T-helper 2 cell treated with Interferon-gamma antibody and Interleukin-4, amounts not matched to agents 5 μg/mL and 100 μg/mL, for 36 hours (primary cell): ENCODE measurements at places on chromosomes 12 and 14.

- H3K4me3 ChIP-seq: peak overlapping the region; percentile 19
- no peaks in the 10 kb centered on the region for H3K36me3 ChIP-seq
- no peaks in the 10 kb centered on the region for H3K27me3 ChIP-seq
- peak overlapping the region; percentile 70 for H3K27ac ChIP-seq
- DNase-seq: no peak
Observed at GRCh38 chr14:61034416-61035120, 53.5 kb downstream of the SLC38A6 start.

GRCh38 chr14:101557811-101558738, 3.2 kb upstream of the DIO3 start:
- no peaks in the 10 kb centered on the region for H3K4me1 ChIP-seq
- H3K27ac ChIP-seq: no peak overlapping the region
- H3K4me3 ChIP-seq: no peak overlapping the region
- H3K36me3 ChIP-seq: peaks cover 2% of the 10 kb centered on the region
- DNase-seq: no peak

DNA sequence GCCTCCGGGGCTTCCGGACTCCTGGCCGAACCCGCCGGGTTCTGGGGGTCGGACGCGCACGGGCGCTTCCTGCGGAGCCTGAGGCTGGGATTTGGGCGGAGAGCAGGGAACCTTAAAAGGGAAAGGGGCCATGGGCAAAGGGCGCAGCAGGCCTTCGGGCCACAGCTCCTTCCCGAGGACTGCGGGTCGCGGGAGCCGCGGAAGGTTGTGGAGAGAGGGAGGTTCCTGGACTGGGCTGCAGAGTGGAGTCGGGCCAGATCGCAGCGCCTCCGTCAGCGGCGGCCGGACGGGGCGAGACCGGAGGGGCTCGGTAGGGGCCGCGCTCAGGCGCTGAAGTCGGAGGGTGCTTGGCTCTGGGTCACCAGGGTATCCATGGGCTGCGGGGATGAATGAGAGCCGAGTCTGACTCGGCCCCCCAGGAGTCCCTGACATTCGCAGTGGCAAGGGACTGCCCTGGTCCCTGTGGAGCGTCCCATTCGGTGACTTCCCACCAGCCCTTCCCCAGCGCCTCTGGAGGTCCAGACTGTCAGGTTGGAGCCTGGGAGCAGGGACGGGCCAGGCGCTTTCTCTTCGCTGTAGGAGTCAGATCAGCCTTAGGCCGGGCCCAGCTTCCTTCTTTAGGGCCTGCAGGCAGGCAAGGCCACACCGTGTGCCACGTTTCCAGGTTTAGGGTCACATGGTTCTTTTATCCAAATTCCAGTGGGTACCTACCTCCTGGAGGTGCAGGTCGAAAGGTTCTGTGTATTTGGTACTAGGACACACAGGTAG, 938 bp upstream of the SLC25A29 start:
- DNase-seq: no peak
- H3K4me3 ChIP-seq: peak overlapping the region; percentile 76
- H3K4me1 ChIP-seq: peaks cover 25% of the 10 kb centered on the region
- no peaks in the 10 kb centered on the region for H3K36me3 ChIP-seq
- no peak overlapping the region for H3K27ac ChIP-seq

- H3K27ac ChIP-seq: no peak overlapping the region
- no peaks in the 10 kb centered on the region for H3K27me3 ChIP-seq
- H3K4me3 ChIP-seq: no peak overlapping the region
- DNase-seq: no peak
- no peaks in the 10 kb centered on the region for H3K36me3 ChIP-seq
Observed at GRCh38 chr12:115583591-115583990, 693.9 kb downstream of the MED13L start.

- no peaks in the 10 kb centered on the region for H3K36me3 ChIP-seq
- H3K27ac ChIP-seq: no peak overlapping the region
- DNase-seq: no peak
- peaks cover 3% of the 10 kb centered on the region for H3K4me1 ChIP-seq
- no peak overlapping the region for H3K4me3 ChIP-seq
Observed at GRCh38 chr12:96578526-96579125, 89.2 kb downstream of the CFAP54 start.

DNA sequence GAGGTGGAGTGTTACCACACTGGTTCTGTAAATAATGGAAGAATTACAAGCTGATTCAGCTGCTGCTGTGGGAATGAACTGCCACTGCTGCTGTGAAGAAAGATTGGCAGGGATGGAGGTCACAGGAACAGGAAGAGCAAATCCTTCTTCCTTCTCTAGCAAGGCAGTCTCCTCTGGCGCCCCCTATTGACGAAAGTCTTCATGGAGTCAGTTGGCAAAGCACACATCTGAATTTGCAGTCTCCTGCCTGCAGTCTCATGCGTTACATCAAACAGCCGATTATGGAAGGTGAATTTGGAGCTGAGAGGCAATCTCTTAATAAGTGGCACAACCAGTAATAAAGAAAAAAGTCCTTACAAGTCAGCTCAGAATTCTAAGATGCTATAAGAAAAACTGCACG, 106.0 kb upstream of the TMTC1 start:
- no peak overlapping the region for H3K4me3 ChIP-seq
- H3K36me3 ChIP-seq: no peaks in the 10 kb centered on the region
- H3K27me3 ChIP-seq: no peaks in the 10 kb centered on the region

- H3K4me1 ChIP-seq: peaks cover 2% of the 10 kb centered on the region
- no peaks in the 10 kb centered on the region for H3K36me3 ChIP-seq
- no peak overlapping the region for H3K4me3 ChIP-seq
Observed at GRCh38 chr12:92615703-92616102, 87.1 kb upstream of the PLEKHG7 start.

GRCh38 chr12:54337280-54337842, 12.4 kb downstream of the COPZ1 start:
- H3K36me3 ChIP-seq: peaks cover 13% of the 10 kb centered on the region
- H3K4me1 ChIP-seq: peaks cover 9% of the 10 kb centered on the region
- H3K4me3 ChIP-seq: no peak overlapping the region
- H3K27me3 ChIP-seq: no peaks in the 10 kb centered on the region

GRCh38 chr12:96397756-96398423, 2.3 kb downstream of the CDK17 start:
- H3K4me1 ChIP-seq: peaks cover 43% of the 10 kb centered on the region

- no peak overlapping the region for H3K4me3 ChIP-seq
- H3K4me1 ChIP-seq: no peaks in the 10 kb centered on the region
- no peaks in the 10 kb centered on the region for H3K36me3 ChIP-seq
- H3K27me3 ChIP-seq: no peaks in the 10 kb centered on the region
Observed at GRCh38 chr12:70784042-70784668, 136.4 kb downstream of the PTPRR start.

DNA sequence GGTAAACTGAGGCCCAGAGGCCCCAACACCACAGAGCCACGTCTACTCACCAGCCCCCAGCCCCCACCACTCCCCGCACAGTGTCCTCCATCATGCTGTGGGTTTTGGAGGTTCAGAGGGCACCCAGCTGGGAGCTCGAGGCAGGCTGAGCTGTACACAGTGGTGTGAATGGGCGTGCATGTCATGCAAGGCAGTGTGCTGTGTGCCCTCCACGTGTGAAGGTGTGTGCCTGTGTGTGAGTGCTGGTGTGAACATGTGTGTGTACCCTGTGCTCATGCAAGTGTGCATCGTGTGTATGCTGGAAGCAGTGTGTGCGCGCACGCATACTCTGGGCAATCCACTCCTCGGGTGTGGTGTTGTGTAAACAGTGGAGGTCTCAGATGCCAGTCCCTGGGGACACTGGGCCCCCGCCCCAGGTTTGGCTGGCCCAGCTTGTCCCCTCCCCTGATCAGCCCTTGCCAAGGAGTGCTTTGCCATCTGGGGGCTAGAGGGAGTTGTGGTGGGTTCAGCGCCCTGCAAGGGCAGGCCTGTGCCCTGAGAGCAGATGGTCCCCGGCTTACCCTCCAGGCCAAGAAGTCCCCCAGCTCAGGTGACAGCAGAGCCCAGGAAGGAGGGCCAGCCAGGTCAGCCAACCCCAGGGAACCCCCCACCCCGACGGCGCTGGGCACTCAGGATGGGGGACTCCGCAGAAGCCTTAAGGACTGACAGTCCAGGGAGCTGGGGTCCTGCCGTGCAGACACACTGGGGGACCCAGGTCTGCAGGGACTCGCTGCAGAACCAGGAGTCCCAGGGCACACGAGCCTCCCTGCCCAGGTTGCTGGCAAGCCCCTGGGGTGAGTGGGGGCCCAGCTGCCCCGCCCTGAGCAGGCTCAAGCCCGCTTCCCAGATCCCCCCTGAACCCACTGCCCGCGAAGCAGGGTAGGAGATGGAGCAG, 23.8 kb upstream of the GPR132 start:
- H3K27ac ChIP-seq: no peak overlapping the region
- no peak for DNase-seq
- H3K4me3 ChIP-seq: peak overlapping the region; percentile 66
- peaks cover 10% of the 10 kb centered on the region for H3K27me3 ChIP-seq
- H3K4me1 ChIP-seq: peaks cover 8% of the 10 kb centered on the region
- no peaks in the 10 kb centered on the region for H3K36me3 ChIP-seq

DNA sequence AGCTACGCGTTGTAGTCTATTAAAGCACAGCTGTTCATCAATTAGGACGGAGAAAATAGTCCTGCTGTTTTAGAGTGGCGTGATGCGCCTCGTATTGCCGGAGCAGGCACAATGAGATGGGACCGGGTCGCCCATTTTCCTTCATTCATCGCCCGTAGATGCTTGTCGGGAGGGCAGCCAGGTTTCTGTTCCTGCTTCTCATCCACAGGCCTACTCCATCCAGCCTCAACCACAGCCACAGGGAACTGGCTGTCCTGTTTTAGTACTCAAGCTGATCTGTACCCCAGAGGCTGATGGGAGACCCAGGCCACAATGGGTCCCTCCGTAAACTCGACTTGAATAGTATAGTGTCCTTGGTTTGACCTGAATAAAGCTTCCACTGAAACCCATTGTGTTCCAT, 264.0 kb downstream of the VRK1 start:
- no peaks in the 10 kb centered on the region for H3K36me3 ChIP-seq
- no peaks in the 10 kb centered on the region for H3K4me1 ChIP-seq
- peaks cover 5% of the 10 kb centered on the region for H3K27me3 ChIP-seq
- no peak overlapping the region for H3K27ac ChIP-seq
- H3K4me3 ChIP-seq: no peak overlapping the region

DNA sequence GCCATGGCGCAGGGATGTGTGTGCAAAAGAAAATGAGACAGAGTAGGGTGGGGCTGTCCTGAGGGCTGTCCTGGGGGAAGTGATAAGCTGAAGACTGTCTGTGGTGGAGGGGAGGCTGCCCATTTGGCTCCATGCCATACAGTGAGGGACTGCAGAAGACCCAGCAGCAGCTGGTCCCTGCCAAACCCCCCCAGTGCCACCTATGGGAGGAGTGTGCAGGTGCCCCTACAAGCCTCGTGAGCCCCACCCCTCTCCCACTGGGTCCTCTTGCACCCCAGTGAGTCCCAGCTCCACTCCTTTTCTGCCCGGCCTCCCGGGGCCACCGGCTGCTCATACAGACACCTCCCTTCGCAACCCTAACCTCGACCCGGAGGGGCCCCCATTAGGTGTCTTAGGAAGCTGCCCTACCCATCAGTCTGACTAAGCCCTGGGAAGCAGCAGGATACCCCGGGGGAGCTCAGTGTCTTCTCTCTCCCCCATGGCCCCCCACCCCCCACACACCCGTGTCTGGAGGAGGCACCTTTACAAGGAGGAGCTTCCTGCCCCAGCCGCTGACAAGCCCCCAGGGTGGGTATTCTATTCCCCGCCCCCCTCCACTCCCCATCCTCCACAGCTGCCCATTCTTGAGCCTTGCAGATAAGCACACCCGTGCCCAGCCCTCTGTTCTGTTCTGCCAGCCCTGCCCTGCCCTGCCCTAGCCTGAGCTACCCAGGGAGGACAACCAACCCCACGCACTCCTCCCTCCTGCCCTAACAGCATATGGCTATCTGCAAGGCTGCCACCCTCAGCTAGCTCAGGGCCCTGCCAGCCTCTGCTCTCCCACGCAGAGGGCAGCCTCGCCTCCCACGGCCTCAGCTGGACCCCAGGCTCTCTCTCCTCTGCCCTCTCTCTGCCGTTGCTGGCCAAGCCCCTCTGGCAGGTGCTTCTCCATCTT, 41.9 kb downstream of the SLC6A12 start:
- H3K36me3 ChIP-seq: no peaks in the 10 kb centered on the region
- no peak for DNase-seq
- no peak overlapping the region for H3K27ac ChIP-seq
- H3K4me1 ChIP-seq: peaks cover 9% of the 10 kb centered on the region
- H3K27me3 ChIP-seq: peaks cover 7% of the 10 kb centered on the region

GRCh38 chr14:23228812-23229211, 8.9 kb upstream of the RNF212B start:
- no peak for DNase-seq
- H3K27me3 ChIP-seq: peaks cover 14% of the 10 kb centered on the region
- H3K4me3 ChIP-seq: no peak overlapping the region
- H3K27ac ChIP-seq: no peak overlapping the region
- peaks cover 1% of the 10 kb centered on the region for H3K4me1 ChIP-seq

DNA sequence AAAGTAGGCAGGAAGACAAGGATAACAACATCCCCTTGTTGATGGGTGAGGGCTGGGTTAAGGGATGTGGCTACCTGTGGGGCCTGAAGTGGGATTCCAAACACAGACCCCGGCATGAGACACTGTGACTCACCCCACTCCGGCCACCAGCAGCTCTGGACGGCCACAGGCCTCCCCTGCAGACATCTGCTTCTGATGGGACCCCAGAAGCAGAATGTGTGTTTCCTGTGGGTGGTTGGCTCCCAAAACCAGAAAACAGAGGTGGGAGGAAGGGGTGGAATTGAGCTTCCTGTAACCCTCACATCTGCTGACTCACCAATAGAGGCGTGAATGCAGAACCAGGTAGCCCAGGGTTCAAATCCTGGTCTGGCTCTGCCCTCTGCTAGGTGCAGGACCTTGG, 216.6 kb upstream of the PWP1 start:
- no peaks in the 10 kb centered on the region for H3K36me3 ChIP-seq
- H3K4me1 ChIP-seq: peaks cover 2% of the 10 kb centered on the region
- no peaks in the 10 kb centered on the region for H3K27me3 ChIP-seq
- DNase-seq: no peak
- H3K4me3 ChIP-seq: no peak overlapping the region

GRCh38 chr12:128951448-128951847, 98.2 kb downstream of the GLT1D1 start:
- H3K36me3 ChIP-seq: no peaks in the 10 kb centered on the region
- H3K4me1 ChIP-seq: no peaks in the 10 kb centered on the region
- no peak overlapping the region for H3K4me3 ChIP-seq
- H3K27ac ChIP-seq: no peak overlapping the region
- no peaks in the 10 kb centered on the region for H3K27me3 ChIP-seq

GRCh38 chr14:21382886-21383847, 652 bp downstream of the SUPT16H start:
- peak overlapping the region; percentile 99 for H3K27ac ChIP-seq
- peaks cover 33% of the 10 kb centered on the region for H3K36me3 ChIP-seq
- H3K27me3 ChIP-seq: no peaks in the 10 kb centered on the region
- peak; percentile 53 for DNase-seq
- peaks cover 33% of the 10 kb centered on the region for H3K4me1 ChIP-seq

GRCh38 chr12:85423947-85424346, 143.9 kb downstream of the ALX1 start:
- H3K27ac ChIP-seq: no peak overlapping the region
- H3K27me3 ChIP-seq: no peaks in the 10 kb centered on the region
- no peak for DNase-seq
- H3K4me3 ChIP-seq: no peak overlapping the region

DNA sequence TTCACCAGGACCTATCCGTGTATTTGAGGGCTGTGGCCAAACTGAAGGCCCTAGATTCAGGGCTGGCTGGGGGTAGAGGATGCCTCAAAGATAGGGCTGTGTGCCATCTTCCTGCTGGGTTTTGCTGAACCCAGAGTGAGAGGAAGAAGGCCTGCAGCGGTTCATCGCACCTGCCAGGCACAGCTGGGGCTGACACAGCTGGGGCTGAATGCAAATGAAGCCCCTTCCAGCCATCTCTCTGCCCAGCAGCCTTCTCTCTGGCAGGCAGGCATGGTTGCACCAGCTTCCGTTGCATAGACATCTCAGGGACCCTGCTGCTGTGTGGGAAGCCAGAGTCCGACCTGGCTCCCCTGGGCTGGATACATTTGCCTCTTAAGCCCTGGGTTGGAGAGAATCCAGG, 152.4 kb downstream of the TSPAN9 start:
- no peak for DNase-seq
- H3K4me3 ChIP-seq: no peak overlapping the region
- H3K36me3 ChIP-seq: no peaks in the 10 kb centered on the region
- H3K27ac ChIP-seq: no peak overlapping the region
- H3K27me3 ChIP-seq: peaks cover 2% of the 10 kb centered on the region
